ENCODE measurements at places on chromosomes 7 and 10.

DNA sequence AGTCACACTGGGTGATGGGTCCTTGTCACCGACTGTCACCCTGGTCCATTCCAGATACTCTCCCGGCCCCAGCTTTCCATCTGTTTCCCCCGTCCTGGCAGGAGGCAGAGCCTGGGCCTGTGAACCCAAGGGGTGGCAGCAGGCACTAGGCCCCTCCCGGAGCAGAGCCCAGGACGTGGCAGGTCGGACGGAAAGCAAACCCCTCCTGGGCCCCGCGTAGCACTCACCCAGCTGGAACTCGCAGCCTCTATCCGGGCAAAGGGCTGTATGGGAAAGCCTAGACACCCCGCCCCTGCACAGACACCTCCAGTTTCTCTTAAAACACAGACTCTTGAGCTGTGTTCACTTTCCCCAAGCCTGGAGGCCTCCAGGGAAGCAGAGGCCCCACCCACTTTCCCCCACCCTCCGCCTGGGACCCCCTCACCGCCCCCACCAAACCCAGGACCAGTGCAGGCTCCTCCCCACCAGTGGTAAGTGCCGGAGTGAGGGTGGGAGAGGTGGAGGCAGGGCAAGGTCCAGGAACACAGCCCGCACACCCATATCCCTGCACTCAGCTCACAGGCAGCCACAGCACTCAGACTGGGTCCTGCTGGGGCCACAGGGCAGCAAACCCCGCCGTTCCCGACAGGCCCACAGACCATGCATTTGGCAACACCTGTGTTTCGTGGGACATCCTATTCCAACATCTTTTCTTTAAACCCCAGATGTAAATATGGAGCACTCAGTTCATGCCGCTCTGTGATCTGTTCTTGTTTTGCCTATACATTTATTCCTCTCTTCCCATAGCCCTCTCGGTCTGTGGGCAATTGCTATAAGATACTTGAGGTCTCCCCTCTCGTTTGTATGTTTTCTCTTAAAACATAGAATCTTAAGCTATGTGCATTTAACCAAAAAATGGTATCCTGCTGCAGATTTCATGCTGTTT lies 98.2 kb upstream of the PDGFA start:
- peak; percentile 30 for DNase-seq

DNA sequence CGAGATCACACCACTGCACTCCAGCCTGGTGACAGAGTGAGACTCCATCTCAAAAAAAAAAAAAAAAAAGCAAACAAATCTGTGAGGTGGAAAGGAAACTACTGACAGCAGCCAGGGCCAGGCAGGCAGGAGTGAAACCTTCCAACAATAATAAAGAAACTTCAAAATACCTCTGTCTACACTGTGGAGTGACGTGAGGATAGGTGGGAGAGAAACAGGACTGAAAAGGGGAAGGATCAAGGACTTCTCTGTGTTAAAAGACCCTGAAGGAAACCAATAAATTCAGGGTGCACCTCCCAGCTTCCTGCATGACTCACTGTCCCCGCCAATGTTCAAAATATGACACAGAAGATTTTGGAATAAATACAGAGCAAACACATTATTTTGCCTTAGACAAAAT lies 82.9 kb downstream of the KIAA1549 start:
- no peak for DNase-seq

DNA sequence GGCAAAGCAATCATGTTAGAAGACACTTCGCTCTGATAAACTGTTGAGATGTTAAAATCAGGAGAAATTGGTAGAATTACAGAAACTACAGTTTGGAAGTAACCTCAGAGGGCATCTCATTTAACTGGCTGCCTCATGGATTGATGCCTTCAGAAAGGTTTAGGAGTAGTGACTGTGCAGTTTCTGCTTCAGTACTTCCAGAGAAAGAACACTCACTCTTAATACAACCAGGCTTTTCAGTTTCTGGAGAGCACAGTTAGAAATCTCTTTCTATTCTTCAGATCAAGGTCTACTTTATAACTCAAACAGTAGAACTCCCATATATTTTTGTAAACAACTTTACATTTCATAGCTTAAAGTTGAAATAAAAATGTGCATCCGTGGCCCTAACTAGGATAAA lies 1358.9 kb upstream of the LRRTM3 start:
- DNase-seq: no peak

- DNase-seq: no peak
These were observed 98.1 kb downstream of the SDHAF3 start for GRCh38 chr7:97215556-97215955.

GRCh38 chr7:55148571-55148970 lies 129.8 kb downstream of the EGFR start:
- DNase-seq: no peak

GRCh38 chr7:44264221-44264931 lies 61.0 kb downstream of the CAMK2B start:
- DNase-seq: no peak

- no peak for DNase-seq
These were observed 1250.6 kb downstream of the GATA3 start for GRCh38 chr10:9305018-9305655.
